ENCODE measurements at places on chromosomes 3 and 15.

DNA sequence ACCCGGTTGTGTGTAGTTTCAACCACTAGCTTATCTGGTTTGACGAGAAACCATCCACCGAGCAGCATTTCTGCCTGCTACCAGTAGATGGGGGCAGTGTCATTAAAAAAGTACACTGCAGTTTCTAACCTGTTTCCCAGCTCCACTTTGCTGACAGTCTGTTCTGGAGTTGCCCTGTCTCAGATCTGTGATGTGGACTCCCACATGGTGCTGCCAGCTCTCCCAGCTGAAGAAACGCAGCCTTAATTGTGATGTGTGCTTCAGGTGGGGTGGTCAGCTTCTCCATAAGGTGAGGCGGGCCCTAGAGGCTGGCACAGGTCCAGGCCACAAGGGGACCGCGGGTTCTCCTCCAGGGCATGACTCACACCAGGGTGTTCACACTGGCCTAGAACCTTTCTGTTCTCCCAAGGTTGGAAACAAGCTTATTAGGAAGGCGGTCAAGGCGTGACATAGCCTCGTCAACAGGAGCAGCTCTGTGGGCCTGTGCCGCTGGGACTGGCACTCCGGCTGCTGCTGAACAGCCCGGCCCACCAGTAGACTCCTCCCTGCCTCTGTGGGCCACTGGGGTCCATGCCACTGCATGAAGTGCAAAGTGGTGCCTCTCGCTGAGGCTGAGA is 2.9 kb upstream of the FAM43A start:
- DNase-seq, result peak; percentile 29

DNA sequence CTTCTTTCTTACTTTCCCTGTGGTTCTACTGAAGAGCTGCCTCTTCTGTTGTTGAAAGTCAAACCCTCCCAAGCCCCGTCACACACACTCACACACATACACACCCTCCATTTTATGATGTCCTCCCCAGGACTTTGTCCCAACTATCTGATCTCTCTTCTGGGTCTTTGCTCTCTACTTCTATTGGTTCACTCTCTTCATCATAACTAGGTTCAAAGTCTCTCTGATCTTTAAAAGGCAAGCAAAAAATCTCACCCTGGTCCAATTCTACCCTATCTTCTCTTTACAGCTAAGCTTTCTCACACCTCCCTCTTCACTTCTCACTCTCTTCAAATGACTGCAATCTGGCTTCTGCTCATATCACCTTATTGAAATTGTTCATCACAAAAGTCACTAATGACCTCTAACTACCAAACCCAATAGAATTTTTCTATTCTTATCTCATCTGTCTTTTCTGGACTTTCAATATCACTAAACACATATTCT is 34.8 kb downstream of the LRRFIP2 start:
- no peak for DNase-seq

- no peak for DNase-seq
These were observed 25.6 kb downstream of the KCNH8 start for GRCh38 chr3:19173945-19174344.

- DNase-seq, result no peak
These were observed 94.9 kb downstream of the AKAP13 start for GRCh38 chr15:85475317-85475701.

DNA sequence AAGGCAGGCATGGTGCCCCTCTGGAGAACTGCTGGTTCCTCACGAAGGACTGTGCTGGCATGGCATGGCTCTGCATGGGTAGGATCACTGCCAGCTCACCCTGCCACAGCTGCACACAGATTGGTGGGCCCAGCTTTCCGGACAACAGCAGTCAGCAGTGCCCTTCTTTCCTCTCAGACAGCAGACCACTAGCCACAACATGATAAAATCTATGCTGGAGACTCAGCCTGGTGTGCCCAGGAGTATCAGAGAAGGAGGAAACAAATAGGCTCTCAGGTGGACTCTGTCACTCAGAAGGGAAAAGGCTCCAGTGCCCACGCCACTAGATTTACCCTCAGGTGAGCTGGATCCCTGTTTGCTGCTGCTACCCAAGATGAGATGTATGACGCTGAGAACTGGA is 4.9 kb downstream of the NMNAT3 start:
- DNase-seq, result no peak

GRCh38 chr15:85313339-85313738 is 67.1 kb upstream of the AKAP13 start:
- DNase-seq, result no peak

DNA sequence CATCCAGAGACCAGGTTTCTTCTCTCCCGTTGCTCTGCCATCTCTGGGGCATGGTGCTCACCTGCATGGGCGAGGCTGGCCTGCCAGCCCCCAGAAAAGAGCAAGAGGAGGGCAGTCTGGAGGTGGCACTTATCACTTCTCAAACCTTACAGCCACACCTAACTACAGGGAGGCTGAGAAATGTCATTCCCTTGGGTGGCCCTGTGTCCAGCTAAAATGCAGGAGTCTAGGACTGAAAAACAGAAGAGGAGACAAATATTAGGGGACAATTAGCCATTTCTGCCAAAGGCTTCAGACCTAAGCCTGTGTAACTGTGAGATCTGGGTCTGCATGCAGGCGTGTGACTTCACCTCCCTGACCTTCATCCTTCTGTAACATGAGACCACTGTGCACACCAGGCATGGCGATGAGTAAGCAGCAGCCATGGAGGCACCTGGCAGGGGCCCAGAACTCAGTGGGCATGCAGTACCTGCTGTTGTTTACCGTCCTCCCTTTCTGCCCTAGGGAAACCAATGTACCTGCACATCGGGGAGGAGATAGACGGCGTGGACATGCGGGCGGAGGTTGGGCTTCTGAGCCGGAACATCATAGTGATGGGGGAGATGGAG is 83.4 kb downstream of the MESD start:
- peak; percentile 56 for DNase-seq

- DNase-seq, result no peak
These were observed 13.7 kb upstream of the GRIP2 start for GRCh38 chr3:14553871-14554270.

- DNase-seq, result peak; percentile 83
These were observed 27.3 kb downstream of the ABHD2 start for GRCh38 chr15:89115547-89115946.

GRCh38 chr3:14141144-14141543 is 16.3 kb downstream of the TMEM43 start:
- DNase-seq, result no peak

- DNase-seq, result no peak
These were observed 9.6 kb downstream of the MCM2 start for GRCh38 chr3:127607675-127608361.

GRCh38 chr3:4334548-4334947 is 31.4 kb downstream of the SETMAR start:
- no peak for DNase-seq

DNA sequence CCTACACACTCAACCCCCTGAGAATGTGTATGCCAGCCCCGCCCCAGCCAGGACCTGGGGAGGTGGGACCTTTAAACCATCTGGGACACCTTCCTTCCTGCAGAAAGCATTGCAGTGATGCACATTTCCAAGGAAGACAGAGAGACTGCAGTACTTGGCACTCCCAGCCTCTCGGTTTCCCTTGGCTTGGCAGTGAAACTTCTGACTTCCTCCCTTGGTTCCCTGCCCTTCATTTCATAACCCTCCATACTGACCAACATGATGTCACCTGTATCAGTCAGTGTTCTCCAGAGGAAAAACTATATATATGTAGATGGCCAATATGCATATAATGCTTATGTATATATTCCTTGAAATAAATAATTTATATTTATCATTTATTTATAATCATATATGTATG is 103.2 kb downstream of the SST start:
- no peak for DNase-seq

- DNase-seq, result no peak
These were observed 47.0 kb upstream of the LRRFIP2 start for GRCh38 chr3:37221407-37221806.

DNA sequence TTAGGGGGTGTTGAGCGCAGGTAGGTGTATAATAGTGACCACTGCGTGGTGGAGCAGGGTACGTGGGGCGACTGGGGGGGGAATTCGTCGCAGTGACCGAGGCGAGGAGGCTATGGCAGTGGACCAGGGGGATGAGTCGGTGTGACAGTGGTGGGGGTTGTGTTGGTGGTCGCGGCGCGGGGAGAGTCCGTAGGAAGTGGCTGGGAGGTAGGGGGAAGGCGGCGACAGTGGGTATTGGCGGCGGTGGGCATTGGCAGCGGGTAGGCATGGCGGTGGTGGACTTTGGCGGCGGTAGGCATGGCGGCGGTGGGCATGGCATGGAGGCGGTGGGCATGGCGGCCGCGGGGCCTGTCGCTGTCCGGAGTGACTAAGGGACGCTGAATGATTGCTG is 739 bp downstream of the SNRPN start:
- DNase-seq, result no peak

DNA sequence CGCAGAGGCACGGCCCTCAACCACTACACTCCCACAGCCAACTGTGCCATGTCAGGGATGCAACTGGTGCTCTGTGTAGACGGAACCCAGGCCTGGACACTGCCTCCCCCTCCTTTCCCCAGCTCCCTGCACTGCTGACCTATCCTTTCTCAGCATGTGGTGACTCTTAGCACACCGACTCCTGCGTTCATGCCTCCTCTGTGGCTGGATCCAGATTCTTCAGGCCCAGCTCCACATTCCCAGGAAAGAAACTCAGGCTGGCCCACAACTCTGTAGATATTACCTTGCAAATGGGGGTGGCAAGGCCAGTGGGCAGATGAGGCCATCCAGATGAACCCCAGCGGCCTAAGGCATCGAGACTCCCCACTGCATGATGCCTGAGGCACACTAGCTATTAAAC is 272.7 kb downstream of the OCA2 start:
- DNase-seq, result no peak

DNA sequence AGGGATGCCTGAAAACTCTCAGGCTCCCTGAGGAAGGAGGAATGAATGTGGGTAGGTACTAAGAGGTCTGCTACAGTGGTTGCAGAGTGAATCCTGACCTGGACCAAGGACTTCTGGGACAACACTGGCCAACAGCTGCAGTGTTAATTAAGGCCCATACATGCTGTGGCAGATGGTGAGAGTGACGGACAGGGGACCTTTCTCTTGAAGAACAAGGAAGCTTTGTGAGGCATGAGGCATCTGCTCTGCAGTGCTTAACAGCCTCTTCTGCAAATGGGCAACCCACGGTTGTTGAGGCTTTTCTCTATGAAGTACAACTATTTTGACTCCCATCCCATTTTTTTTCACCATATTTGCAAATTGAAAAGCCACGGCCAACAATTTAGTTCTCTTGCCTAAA is 26.6 kb upstream of the ACAN start:
- DNase-seq, result no peak

DNA sequence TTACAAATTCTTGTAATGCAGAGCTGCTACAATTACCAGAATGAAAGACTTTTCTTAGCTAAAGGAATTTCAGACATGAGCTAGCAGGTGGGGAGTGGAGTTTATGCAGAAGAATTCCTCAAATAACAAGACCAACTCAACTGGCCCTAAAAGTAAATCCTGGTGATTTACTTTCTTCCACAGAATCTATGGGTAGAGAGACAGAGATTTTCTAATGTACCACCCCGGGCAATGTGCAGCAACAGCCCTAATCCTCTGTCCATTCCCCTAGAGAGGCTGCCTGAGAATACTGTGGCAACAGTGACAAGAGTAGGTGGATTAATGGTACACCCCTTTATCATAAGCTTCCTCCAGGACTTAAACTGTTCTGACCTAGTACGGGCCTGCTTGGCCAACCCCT is 55.2 kb downstream of the AQR start:
- DNase-seq, result no peak

DNA sequence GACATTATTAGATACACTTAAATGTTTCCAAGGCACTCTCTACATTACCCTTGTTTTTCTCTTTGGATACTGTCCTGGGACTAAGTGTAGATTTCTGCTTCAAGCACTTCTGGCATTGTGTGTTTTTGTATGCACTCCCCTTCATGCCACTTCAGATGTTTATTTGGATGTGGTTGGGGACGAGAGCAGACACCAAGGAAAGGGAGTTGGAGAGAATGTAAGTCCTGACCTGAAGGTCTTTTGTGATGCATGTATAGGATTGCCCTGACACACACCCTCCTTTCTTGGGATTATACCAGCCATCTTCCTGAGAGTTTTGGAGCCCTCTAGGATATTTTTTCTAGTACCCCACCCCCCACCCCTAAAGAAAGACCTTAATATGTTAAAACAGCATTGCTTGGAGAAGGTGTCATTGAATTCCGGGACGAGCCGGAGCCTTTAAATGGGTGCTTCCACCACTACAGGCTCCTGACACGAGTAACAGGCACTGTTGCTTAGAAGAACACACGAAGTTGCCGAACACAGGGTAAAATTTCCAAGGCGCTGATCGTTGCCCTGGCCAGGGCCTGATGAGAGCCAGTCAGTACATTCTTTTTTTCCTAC is 22.7 kb downstream of the PSMD6 start:
- no peak for DNase-seq

DNA sequence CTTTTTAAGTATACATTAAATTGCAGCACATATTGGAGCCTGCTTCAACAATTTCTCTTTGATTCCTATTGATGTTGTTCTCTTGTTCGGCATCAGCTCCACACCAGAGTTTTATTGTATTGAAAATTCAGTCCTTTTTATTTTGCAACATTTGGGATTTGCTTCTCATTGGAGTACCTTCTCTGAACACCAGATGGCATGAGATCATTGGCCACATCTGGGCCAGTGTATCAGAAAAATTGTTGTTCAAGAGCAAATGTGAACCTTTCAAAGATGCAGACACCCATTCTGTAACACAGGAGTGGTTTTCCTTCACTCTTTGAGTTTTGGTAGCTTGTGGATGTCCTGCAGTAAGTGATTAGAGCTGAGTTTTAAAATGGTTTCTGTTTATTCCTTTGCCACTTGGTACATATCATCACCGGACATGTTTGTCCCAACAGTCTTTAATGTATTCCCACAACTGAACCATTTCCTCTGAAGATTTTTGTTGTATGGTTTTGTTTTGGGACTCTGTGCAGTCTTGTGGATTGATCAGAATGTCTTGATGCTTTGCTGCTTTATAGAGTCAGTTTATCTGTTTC is 96.1 kb downstream of the MCTP2 start:
- peak; percentile 3 for DNase-seq

DNA sequence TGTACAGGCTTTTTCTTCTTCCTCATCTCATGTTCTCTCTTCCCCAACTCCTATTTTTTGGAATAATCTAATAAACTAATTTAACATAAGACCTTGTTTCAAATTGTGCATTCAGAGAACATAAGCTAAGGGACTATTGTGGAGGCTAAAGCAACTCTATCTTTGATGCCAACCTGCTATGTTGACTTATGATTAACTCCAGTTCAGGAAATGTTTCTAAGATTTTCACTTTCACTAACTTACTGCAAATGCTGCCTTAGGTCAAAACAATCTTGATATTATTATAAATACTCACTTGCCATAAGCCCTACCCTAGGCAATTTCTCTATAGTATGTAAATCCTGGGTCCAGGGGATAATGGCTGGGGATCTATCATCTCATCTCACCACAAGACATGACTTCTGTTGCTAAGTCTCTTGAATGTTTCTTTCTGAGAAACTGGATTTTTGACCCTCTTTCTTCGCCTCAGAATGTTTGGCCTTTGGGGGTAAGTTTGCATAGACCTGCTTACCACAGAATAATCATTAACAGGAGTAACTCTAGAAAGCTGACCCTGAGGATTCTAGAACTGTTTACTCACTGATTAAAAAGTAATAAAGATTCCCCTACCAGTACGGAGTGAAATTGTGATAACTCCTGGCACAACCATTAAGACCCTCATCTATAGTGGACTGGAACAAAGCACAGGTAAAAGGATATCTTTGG is 768.1 kb downstream of the GBE1 start:
- no peak for DNase-seq
